Cardiac septum (tissue), 1 donor: ENCODE measurements at places on chromosomes 12 and 14. TPM values are rescaled to one million over a fixed set of nuclear protein-coding genes. Genes with fewer than 3 reads are reported as not detected.

- DNase-seq, result no peak
These were observed 12.1 kb upstream of the IPO8 start for GRCh38 chr12:30707613-30708342.

DNA sequence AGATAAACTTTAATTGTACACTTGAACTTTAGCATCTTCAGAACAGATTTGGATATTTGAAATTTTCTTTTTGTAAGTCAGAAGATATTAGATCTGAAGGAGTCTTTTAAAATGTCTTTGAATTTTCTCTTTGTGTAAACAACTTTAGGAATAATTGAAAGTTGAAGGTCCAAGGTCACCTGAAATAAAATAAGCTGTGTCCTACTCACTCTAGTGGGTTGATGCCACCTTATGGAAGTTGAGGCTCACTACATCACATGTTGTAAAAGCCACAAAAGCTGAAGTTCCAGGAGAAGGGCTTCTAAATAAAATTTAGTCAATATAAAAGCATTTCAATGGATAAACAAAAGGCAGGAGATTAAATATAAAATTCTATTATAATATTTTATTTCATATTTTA is 122.0 kb upstream of the ATXN7L3B start:
- DNase-seq, result no peak

DNA sequence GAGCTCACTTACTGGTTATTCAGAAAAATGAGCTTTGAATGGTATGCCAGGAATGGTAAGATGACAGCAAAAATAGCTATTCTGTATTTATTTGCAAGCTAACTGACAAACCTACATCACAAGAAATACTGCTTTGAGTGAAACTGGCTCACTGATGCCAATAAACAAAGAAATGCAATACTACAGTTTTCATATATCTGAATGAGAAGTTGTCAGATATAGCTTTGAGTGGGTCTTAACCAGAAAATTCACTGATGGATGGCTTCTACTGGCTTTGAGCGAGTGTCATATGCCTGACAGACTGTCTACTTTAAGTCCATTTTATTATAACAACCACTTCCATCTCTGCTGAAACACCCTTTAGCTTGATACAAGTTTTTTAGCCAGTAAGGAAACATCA is 330.1 kb downstream of the NELL2 start:
- DNase-seq, result no peak

- no peak for DNase-seq
These were observed 16.1 kb upstream of the PLEKHG6 start for GRCh38 chr12:6294156-6295093.

GRCh38 chr12:12616512-12617310 is 5.0 kb downstream of the CREBL2 start:
- DNase-seq, result no peak

The POLE gene
- total RNA-seq, result 12.1 TPM
